Stimulated activated CD8-positive, alpha-beta memory T cell treated with anti-CD3 and anti-CD28 coated beads, Interleukin-12 subunit alpha, Interleukin-12 subunit beta, amount 100 ng/mL, for 4 hours (primary cell): ENCODE measurements at places on chromosomes 5 and 9.

DNA sequence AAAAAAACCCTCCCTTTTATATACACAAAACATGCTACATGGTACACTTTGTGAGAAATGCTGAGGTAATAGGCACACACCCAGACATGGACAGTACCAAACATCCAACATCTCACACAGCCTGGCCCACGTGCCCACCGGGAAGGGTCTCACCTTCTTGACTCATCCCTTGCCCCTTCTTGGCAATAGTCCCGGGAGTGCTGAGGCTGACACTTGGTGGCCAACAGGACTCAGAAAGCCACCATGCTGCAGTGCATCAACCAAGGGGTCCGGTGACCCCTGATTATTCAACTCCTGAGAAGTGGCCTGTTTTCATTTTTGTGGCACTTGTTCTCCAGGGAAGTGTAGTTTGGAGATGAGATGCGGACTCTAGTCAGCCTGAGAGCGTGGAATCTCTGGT lies 35.0 kb downstream of the ANGPTL2 start:
- DNase-seq, result no peak

- DNase-seq, result no peak
Measured at GRCh38 chr5:149154650-149155049, 13.4 kb downstream of the ABLIM3 start.

DNA sequence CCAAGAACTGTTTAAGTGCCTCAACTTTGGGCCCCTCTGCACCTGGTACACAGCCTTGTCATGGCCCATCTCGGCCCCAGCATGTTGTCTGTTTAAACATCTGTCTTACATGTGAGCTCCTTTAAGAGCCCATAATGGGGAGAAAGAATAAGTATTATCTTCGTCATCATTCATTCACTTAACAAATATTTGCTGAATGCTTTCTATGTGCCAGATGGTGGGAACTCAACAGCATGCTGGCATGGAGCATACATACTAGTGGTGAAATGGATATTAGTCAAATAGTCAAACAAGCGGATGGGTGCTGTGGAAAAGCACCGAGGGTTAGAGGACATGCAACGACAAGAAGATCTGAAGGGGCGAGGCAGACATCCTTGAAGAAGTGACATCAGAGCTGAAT lies 54.5 kb downstream of the GABBR2 start:
- DNase-seq, result no peak

- DNase-seq, result no peak
Measured at GRCh38 chr9:82332018-82332773, 343.6 kb downstream of the SPATA31D1 start.

DNA sequence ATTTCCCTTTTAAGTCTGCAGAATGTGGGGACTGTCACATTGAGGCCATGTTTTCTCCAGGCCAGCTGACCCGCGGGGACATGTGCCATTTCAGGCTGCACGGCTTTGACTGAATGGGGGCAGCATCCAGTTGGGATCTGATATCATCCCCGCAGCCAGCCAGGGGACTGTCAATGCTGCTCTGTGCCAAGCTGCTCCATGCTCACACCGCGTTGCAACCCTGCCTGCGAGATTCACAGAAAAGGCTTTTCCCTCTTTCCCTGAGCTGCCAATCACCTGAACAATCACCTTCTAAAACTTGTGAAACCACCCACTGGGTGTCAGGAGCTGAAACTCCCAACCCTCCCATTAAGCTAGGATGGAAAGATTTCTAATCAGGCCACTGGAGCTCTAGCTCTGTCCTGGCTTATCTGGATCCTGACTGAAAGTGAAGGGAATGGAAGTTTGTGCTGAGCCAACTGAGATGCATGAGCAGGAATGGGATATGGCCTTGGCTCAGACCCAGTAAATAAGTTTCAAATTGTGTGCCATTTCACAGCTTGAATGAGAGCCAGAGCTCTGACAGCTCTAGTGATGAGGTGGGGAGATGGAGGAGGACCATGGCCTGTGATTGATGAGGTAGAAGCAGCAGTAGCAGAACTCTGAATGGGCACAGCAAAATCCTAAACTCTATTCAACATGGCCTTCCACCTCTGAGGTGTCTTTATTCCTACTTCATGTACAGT lies 34.5 kb upstream of the ZNF366 start:
- DNase-seq, result no peak

DNA sequence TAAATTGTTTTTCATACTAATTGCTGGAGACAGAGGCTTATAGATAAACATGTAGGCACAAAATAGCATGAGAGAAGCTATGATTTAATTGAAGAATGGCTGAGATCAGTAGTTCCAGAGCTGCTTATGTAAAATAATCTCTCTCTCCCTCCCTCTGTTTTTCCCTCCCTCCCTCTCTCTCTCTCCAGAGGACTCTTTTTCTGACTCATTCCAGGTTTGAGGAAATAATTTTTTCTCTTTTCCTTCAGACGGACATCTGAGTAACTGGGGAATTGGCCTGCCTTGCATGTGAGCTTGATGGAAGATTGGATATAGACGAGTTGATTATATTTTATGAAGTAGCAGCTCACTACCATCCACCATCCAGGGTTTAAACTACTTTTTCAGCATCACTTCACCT lies 35.5 kb downstream of the KCTD16 start:
- DNase-seq, result no peak

DNA sequence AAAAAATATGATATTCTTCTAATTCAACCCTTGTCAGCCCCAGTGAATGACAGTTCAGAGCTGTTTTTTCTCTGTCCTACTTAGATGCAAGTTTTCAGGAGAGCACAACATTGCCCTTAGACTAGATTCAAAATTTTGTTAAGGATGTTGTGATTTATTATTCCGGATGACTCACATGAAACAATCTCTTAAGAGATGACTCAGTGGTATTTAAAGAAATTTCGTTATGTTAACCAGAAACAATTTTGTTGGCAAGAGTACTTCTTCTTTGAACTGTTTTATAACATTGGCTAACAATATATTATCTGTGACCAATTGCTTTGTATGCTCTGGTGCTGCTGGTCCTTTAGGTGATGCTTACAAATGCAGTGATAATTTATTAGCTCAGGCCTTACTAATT lies 132.0 kb downstream of the IZUMO3 start:
- DNase-seq, result no peak

DNA sequence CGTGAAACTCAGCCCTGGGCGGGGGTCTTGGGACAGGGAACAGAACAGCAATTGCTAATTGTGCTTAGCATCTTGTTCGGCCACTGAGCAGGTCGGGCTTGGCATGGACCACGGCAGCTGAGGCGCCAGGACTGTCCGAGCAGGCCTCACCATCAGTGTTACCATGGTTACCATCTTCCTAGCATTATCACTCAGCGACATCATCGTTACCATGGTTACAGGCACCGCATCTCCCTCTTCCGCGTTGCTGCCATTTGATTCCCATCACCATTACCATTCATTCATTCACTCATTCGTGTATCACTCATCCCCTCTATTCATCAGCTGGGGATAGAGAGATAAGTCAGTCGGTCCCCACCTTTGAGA lies 81.0 kb upstream of the ZBTB43 start:
- no peak for DNase-seq

DNA sequence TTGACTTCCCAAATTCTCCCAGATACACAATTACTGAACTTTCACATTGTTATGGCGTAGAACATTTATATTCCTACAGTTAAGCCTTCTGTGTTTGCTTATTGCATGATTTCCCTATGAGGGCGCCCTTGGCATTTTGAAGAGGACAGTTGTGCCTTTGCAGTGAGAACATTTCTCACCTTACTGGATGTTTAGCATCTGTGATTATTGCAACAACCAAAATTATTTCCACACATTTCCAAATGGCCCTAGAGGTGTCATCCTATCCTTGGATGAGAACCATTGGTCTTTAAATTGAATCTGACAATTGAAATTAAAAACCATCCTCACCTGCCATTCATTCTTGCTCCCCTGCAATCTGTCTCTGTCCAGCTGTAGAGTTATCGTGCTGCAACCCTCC lies 104.0 kb downstream of the MAMDC2 start:
- DNase-seq, result no peak

DNA sequence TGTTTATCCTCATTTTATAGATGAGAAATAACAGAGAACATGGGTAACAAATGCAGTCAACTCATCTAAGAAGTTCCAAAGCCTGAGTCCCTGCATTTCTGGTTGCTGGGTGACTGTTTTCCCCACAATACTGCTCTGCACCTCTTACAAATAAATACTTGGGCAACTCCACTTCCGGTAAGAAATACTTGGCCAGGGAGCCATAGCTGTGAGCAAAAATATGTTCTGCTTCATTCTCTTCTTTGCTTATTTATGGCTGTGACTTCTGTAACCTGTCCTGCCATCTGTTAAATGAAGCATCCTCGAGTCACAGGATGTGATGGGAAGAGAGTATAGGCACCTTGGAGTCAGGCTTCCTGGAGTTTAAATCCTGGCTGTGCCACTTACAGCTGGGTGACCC lies 49.9 kb downstream of the GDNF start:
- DNase-seq, result no peak

DNA sequence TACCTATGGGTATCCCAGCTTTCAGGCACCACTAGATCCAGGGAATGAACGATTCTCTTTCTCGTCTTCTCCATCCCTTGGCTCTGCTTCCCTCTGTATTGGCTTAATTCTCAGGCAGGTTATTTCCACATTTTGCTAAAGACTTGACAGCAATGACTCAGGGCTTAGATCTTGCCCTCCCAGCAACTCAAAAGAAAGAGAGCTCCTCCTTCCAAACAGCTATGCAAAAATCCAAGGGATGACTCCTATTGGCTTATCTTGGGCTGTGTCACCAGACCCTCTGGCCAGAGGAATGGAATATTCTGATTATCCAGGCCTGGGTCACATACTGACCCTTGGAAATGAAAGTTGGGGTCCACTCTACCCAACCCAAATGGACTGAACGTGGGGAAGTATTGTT lies 270.2 kb downstream of the NTRK2 start:
- no peak for DNase-seq

DNA sequence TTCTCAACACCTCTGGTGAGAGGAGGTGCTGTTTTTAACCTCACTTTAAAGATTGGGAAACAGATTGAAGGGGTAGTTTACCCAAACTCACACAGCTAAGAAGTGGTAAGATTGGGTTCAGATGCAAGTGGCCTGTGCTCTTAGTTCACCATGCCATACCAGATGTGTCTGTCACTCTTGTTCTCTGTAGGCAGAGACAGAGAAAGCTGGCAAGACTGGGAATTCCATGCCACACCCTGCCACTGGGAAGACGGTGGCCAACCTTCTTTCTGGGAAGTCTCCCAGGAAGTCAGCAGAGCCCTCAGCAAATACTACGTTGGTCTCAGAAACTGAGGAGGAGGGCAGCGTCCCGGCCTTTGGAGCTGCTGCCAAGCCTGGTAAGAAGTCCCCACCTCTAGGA lies 11.0 kb downstream of the TCOF1 start:
- DNase-seq, result no peak

DNA sequence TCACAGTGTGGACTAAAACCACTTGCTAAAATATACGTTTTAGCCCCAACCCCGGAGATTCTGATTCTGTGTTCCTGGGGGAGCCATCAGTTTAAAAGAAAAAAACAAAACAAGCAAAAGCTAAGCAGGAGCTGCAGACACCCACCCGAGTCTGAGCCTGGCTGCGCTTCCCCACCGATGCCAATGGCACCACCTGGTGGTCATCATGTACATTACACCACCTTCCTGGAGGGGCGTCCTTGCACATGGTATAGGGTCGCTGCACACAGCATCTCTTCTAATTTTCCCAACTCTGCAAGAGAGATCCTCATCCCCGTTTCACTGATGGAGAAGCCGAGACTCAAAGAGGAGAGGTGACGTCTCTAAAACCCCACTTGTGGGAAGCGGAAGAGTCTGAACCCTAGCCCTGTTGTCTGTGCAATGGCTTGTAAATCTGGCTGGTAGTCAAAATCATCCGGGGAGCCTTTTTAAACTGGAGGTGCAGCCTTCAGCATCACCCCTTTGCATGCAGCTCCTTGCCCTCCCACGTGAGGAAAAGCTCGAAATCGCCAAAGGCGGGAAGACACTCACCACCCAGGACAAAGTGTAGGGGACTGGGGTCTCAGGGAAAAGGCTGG lies 23.1 kb upstream of the CNOT6 start:
- peak; percentile 16 for DNase-seq

DNA sequence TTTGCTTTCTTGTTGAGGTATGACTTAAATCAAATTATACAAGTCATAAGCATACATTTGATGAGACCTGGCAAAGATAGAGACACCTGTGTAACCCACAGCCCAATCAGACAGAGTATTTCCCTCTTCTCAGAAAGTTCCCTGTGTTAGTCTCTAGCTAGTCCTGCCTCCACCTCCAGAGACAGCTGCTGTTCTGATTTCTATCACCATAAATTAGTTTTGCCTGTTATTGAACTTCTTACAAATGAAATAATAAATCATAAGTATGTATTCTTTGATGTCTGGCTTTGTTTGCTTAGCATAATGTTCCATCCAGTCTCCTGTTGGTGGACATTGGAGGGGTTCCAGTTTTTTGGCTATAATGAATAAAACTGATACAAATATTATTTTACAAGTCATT lies 194.5 kb downstream of the ICE1 start:
- DNase-seq, result no peak

GRCh38 chr9:115098226-115098965 lies 19.6 kb downstream of the TNC start:
- DNase-seq, result no peak

DNA sequence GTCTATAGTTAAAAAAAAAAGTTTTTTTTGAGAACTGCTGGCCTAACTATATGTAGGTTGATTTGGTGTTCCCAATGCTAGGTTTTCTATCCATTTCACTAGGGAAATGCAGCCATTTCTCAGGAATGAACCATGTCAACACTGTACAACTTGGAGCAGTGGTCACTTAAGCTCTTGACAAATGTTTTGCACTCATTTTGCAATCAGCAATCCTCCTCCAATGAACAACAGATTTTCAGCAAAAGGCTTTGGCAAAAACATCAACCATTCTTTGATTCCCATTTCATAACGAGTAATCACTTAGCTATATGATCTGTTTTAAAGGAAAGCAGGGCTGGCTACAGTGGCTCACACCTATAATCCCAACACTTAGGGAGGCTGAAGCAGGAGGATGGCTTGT lies 17.9 kb downstream of the STRBP start:
- DNase-seq, result no peak

DNA sequence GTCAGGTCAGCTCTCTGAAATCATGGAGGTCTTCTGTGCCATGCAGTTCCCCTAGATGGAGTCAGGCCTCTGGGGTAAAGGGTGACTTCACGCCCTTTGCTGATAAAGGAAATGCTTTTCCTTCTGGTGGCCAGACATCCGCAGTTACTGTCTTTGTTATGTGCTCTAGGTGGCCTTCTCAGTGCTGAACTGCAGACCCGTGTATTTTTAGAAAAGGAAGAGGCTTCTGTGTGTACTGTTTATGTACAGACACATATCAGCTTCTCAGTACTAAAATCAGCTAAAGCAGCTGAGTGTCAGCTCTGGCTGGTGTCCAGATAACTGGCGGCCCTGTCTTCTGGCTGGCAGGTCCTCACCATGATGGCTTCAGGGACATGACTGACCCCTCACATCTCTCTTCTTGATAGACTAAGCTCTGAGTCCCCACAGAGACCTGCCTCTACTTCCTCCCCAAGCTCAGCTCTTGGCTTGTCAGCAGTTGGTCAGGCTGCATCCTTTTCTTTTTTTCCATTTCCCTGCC lies 75.3 kb downstream of the ARHGAP26 start:
- no peak for DNase-seq

DNA sequence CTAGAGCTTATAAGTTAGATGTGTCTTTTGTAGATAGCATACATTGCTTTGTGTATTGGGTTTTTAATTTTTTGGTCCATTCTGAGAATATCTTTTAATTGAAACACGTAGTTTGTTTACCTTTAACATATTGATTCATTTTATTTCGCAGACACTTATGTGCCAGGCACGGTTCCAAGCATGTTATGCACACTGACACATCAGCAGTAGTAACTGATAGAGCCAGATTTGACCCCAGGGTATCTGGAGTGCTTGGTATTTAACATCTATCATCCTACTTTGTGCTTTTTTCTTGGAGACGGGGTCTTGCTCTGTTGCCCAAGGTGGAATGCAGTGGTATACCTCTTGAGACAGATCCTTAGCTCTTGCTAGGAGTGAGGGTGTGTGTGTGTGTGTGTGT lies 71.9 kb downstream of the USP20 start:
- DNase-seq, result no peak
